ENCODE measurements at places on chromosomes 6 and 20.
A peak's percentile ranks its signal among the peaks of the same experiment; 100 is the strongest.

DNA sequence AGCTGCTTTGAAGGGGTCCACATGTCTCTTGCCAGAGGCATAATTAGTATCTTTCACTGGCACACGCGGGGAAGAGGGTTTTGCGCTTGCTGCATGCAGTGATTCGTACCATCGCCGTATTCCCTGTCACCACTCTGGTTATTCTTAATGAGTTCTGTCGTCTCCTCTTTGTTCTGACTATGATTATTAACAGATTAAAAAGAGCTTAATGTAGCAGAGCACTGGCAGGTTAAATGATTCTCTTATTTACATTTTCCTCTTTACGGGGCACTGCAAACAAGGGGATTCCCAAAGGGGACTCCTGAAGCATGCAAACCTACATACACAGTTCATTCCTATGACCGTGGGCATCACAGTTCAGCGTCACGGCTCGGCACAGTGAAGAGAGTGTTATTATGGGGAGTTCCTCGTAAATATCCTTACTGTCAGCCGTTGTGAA is 204.8 kb downstream of the DTNBP1 start:
- DNase-seq: no peak

- DNase-seq: no peak
Measured at GRCh38 chr6:126145351-126145750, 159.0 kb downstream of the TRMT11 start.

DNA sequence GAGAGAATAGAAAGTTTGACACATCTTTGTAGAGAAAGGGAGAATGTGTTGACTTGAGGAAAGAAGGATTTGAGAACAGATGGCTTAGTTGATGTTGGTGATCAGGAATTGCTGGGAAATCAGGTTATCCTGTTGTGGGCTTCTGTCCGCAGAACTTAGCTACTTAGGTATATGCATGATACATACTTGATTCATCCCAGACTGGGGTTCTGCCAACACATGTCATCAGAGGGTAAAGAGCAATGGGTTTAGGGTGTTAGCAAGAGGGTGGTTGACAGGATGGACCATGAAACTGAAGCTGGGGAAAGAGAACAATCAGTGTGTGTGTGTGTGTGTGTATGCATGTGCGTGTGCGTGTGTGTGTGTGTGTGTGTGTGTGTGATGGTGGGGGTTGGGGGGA is 50.6 kb upstream of the NELFCD start:
- no peak for DNase-seq

DNA sequence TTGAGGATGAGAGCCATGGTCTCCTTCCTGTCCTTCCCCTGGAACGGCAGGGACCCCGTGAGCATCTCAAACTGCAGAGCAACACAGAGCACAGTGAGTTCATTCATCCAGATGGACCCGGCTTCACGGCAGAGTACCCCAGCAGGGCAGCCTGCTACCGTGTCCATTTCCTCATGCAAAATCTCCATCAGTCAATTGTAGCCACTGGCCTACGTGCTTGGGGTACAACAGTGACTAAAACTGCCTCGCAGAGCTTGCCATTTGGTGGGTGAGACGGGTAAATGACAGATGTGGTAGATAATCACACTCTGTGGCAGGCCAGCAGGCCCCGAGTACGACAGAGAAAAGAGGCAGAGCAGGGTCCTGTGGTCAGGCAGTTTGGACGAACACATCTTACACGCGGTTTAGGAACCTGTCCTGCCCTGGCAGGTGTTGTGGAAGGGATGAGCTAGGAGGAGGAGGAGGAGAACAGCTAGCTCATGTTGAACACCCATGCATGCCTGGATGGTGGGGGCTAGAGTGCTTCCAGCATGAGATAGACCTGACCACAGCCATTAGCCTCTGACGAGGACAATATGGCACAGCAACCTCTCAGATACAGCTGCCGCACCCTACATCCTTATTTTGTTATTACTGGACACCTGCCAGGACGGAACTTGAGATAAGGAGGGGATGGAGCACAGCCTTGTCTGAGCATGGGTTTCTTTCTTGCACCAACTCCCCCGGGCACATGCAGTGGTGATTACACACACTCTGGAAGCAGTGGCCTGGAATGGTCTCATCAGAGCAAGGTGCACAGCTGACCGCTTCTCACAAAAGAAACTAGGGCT is 95.6 kb downstream of the RAMACL start:
- DNase-seq: peak; percentile 88

DNA sequence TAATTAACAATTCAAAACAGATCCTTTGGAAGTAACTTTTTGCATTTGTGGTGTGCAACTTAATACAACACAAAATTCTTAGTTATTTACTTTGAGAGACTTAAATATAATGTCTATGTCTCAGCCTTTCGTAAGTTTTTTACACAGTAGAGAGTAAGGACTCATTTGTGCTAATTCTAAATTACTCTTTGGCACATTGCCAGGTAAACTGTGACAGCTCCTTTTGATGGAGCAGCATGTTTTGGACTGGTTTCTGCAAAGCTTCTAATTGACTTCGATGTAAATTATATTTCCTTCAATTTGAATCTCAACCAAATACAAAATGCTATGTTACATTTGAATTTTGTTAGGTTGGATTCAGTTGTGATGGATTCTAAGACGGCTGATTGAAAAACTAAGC is 450.7 kb upstream of the OPRM1 start:
- peak; percentile 0 for DNase-seq

GRCh38 chr6:149095842-149096241 is 221.7 kb upstream of the TAB2 start:
- no peak for DNase-seq

DNA sequence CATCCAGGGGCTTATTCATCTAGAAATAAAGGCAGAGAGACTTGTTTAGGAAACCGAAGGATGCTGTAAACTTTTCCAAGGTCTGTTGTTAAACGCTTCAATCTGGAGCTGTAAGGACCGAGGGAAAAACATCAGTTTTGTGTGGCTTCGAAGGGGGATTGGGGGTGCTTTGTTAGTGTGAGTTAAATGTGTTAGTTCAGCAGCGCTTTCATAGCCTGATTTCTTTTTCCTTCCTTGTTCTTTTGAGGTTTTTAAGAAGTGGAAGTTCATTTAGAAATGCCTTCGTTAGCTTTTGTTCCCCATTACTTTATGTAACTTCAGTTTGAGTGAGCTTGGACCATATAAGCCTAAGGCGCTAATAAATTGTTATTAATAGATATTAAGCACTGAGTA is 1.5 kb downstream of the ANKS1A start:
- no peak for DNase-seq

GRCh38 chr6:137044366-137045221 is at the start of gene IL20RA:
Gene IL20RA (minus strand): TSS chr6:137044965. CDS start chr6:137044728, 237 bp downstream.
- peak; percentile 8 for DNase-seq

GRCh38 chr6:118580585-118581419 is 32.7 kb downstream of the PLN start:
- DNase-seq: peak; percentile 90

- no peak for DNase-seq
Measured at GRCh38 chr6:150719831-150720230, 120.1 kb downstream of the PLEKHG1 start.

- peak; percentile 72 for DNase-seq
Measured at GRCh38 chr6:83536034-83536646, 23.8 kb downstream of the PRSS35 start.

DNA sequence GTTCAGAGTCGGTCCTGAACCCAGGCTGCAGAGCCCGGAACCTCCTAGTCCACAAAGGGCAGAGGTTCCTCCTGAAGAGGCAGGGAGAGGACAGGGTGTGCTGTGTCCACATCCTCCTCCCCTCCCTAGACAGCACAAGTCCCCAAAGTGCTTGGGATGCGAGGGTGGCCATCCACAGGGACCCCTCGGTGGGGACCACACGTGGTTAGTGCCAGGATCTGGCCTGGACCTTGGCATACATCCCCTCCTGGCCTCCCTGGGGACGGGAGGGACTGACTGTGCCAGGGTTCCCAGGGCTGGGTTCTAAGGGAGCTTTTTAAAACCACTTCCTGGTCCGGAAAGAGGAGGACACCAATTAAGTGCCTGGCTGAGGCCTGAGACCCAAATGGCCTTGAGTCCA is 63.2 kb downstream of the CTCFL start:
- no peak for DNase-seq

DNA sequence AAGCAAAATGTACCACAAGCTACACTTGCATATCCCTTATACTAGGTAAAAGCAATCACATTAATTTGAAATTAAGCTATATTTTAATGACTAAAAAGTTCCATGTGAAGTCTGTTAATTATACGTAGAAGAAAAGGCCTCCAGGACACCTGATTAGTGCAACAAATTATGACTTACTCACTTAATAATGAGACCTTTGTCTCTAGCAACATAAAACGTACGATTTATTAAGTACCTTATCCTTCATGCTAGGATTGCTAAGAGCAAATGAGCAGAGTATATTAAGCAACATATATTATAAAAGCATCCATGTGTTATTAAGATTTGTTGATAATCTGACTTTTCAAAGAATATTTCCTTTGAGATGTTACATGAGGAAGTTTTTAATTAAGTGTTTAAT is 2.5 kb downstream of the BMP5 start:
- no peak for DNase-seq

GRCh38 chr6:35686873-35687555 is 1.7 kb downstream of the FKBP5 start:
- DNase-seq: no peak

GRCh38 chr20:62133864-62134263 is 9.3 kb downstream of the PSMA7 start:
- DNase-seq: no peak

GRCh38 chr6:347232-347631 is 44.3 kb upstream of the IRF4 start:
- no peak for DNase-seq

- no peak for DNase-seq
Measured at GRCh38 chr20:18103497-18103896, 34.2 kb upstream of the KAT14 start.

GRCh38 chr6:85678602-85679444 is 36.1 kb upstream of the SYNCRIP start:
- DNase-seq: peak; percentile 99

DNA sequence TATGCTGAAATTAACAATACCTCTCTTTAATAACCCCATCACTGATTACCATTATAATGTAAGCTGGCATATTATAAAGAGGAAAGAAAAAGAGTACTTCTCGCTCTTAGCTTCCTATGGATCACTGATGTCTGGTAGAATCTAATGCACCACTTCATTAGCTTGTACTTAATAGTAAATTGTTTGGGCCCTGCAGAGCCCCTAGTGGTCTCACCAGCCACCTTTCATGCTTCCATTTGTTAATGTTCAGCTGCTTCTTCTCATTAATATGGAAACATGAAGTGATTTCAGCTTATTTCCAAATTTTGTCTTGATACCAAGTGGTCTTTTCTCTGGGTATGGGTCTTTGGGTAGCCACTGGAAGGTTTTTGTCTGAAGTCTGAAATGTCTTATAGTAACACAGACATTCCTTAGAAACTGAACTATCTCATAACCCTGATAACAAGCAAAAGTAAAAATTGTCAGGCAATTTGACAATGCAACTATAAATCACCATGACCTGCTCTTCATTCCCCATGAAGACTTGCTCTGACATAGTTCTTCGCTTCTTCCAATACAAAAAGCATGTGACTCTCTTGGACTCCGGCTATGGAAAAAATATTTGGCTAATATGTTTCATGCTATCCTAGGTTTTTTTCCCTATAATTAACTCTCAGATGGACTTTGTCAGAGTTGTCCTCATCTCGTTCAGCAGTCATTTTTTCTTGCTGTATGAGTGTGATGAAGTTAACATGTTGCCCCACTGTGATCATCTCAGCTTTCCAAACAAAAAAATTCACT is 395.8 kb upstream of the MARCKS start:
- DNase-seq: peak; percentile 79

DNA sequence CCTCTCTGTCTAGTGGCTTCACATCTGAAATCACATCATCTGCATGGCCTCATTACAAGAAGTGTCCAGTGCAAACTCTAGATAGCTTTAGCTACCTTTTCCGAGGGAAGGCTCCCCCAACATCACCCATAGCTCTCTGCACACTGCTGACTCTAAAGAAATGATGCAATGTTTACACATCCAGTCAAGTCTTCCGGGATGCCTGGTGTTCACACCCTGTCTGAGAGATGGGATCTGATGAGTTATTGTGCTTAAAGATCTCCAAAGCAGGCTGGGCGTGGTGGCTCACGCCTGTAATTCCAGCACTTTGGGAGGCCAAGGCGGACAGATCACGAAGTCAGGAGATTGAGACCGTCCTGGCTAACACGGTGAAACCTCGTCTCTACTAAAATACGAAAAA is 404.6 kb upstream of the IRAK1BP1 start:
- DNase-seq: no peak

GRCh38 chr6:43990627-43991619 is 136.3 kb downstream of the MRPL14 start:
- peak; percentile 82 for DNase-seq

DNA sequence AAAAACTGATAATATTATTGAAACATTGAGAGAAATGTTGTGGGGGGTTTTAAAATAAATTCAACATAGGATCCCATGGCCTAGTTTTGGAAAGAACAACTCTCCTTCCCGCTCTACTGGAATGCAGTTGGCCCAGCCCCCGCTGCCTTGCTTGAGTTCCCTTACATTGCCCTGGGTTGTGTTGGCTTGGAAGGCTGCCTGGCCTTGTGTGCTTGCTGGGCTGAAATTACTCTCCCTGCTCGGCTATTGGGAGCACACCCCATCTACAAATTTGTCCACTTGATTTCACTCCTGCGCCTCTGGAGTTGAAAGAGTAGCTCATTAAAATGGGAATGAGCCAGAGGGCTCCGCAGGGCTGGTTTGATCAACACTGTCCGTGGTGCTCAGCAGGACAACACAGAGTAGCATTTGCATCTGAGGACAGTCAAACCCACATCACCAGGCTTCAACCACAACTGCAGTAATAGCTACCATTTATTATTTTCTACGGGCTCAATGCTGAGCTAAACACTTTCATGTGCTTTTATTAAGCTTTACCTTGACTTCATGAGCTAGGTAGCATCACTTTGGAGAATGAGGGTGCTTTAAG is 35.2 kb downstream of the DOK5 start:
- peak; percentile 53 for DNase-seq

- no peak for DNase-seq
Measured at GRCh38 chr6:4347877-4348276, 212.5 kb upstream of the ECI2 start.

DNA sequence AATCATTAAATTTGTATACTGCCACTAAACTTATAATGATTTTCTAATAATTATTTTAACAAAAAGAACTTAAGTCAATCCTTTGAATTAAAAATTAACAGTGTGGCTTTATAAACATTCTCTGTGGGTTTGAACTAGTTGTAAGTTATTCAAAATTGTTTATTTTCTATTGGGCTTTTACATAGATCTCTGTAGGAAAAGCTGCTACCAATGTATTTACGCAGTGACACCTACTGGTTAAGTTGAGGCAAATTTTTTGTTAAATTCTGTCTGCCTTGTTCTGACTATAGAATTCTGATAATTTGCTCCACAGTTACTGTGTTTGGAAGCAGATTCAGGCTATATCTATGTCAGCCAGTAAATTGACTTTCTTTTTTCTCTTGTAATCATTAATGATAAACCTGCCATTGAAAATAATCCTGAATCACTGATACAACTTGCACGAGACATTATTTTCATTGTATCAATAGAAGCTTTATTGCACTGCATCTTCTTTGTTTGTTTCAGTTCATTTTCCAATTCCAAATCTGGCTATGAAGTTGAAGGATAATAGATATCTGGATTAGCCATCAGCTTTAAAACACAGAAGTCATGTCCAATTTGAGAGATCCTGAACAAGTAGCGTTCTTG is 66.0 kb upstream of the UTRN start:
- DNase-seq: peak; percentile 79

GRCh38 chr6:13708736-13709135 is 2.9 kb downstream of the RANBP9 start:
- DNase-seq: peak; percentile 57

- DNase-seq: peak; percentile 38
Measured at GRCh38 chr6:13924146-13924948, 405 bp upstream of the RNF182 start.

GRCh38 chr6:132209351-132209750 is 191.9 kb downstream of the MOXD1 start:
- DNase-seq: no peak
